Liver (tissue), 10 donors: ENCODE measurements at places on chromosomes 4 and X. TPM values are rescaled to one million over a fixed set of nuclear protein-coding genes. Genes with fewer than 3 reads are reported as not detected.

The JADE3 gene
- total RNA-seq, result 9.0 TPM

The PAGE1 gene
- total RNA-seq, result not detected

The PHOX2B gene
- not detected for total RNA-seq

The NPNT gene
- total RNA-seq, result 1.7 TPM

The EFHC2 gene
- total RNA-seq, result 0.08 TPM

The PRR32 gene
- not detected for total RNA-seq

The MAGEB10 gene
- total RNA-seq, result not detected

The STK32B gene
- 0.28 TPM for total RNA-seq

The RAB40AL gene
- total RNA-seq, result 0.75 TPM

The BRS3 gene
- not detected for total RNA-seq

The SMIM10 gene
- 0.33 TPM for total RNA-seq

The MGARP gene
- total RNA-seq, result 0.09 TPM

The LIMCH1 gene
- total RNA-seq, result 2.0 TPM

- H3K4me3 ChIP-seq, result no peak overlapping the region
- no peak overlapping the region for H3K27ac ChIP-seq
- no peaks in the 10 kb centered on the region for H3K36me3 ChIP-seq
- H3K27me3 ChIP-seq, result peaks cover 33% of the 10 kb centered on the region
- H3K4me1 ChIP-seq, result peaks cover 10% of the 10 kb centered on the region
Measured at GRCh38 chrX:25020905-25021449, 5.2 kb upstream of the ARX start.

GRCh38 chrX:82087699-82088098 is 885.8 kb downstream of the SH3BGRL start:
- DNase-seq, result no peak
- H3K27me3 ChIP-seq, result no peaks in the 10 kb centered on the region
- H3K4me3 ChIP-seq, result no peak overlapping the region
- H3K4me1 ChIP-seq, result peaks cover 1% of the 10 kb centered on the region
- H3K36me3 ChIP-seq, result no peaks in the 10 kb centered on the region

DNA sequence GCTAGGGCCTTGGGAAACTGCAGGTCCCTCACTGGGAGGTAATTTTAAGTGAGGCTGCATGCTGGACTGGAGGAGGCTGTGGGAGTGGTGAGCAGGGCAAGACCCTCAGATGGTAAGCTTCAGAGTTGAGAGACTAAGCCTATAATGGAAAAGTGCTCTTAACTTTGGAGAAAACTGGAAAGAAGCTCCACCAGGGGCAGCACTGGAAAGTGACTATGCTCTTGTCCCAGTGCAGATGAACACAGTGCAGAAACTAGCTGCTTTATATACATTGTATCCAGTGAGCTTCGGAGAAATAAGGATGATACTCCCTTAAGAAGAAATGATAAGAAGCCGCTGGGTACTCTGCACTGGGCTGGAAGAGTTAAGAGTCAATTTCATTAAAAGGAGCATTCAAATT is 3.2 kb upstream of the MAGEB2 start:
- H3K36me3 ChIP-seq, result no peaks in the 10 kb centered on the region
- no peaks in the 10 kb centered on the region for H3K27me3 ChIP-seq

DNA sequence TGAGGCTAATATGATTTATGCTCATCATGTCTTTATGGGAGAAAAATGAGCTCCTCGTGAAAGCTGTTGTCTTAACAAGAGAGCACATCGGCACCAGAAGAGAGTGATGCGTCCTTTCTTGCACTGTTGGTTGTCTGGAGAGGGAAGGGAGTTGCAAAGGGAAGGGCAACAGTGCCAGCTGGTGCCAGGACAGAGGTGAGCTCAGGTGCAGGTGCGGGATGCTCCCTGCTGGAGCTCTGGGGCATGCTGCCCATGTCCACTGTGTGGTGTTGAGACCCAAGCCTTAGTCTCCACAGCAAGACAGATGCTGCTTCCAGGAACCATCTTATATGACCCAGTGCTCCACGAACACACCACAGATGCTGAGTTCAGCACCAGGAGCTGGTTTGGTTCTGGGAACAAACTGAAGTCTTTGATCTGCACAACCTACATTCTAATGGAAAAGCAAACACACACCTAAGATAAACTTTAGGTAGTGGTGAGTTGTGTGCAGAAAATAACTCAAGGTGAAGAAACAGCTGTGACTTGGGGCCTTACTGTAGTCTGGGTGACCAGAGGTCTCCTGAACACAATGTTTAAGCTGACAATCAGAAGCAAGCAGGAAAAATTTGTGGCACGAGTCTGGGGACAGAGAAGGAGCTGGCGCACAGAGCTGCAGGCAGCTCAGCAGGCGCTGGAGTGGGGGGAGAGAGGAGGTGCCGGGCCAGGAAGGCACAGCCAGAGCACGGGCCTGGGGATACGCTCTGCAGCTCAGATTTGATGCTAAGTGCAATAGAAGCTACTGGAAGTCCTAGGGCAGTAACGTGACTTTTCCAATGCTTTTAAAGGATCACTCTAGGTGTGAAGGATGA is 73.2 kb downstream of the HAUS3 start:
- H3K4me3 ChIP-seq, result no peak overlapping the region
- no peak overlapping the region for H3K27ac ChIP-seq
- H3K4me1 ChIP-seq, result no peaks in the 10 kb centered on the region
- H3K27me3 ChIP-seq, result no peaks in the 10 kb centered on the region
- H3K36me3 ChIP-seq, result no peaks in the 10 kb centered on the region
- no peak for DNase-seq

DNA sequence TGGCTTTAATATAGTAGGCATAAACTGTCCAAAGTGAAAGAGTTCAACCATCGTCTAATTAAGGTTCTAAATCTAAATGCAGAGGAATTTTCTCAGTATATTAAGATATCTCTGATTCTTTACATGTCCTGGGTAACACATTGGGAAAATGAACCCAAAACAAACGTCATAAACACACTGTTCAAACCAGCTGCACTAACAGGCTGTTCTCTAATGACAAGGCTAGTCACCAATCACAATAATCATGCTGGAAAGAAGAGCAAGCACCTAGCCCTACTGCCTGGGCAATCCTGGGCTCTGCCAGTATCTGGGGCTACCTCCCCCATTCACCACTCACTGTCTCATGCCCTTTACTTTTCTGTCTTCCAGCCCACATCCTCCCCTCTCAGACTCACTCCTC is 107.9 kb downstream of the EFHC2 start:
- DNase-seq, result no peak
- H3K27ac ChIP-seq, result no peak overlapping the region
- H3K4me3 ChIP-seq, result no peak overlapping the region
- no peaks in the 10 kb centered on the region for H3K36me3 ChIP-seq

DNA sequence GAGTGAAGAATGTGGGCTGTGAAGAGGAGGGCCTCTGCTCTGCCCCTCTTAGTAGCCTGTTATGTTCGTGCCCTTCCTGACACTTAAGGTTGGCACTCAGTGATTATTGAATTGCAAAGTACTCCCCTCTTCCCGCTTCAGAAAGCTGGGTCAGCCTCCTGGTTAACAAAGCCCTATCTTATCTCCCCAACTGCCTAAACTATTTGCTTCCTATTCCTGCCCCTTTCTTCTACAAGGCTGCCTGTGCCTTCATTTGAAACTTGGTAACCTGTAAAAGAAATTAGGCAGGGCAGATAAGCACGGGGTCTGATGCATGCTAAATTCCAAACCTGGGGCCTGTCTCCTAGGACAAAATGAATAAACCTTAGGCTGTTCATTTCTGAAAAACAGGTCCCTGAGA is 23.1 kb upstream of the TMEM150C start:
- no peak for DNase-seq
- no peaks in the 10 kb centered on the region for H3K27me3 ChIP-seq
- no peak overlapping the region for H3K4me3 ChIP-seq
- no peak overlapping the region for H3K27ac ChIP-seq
- no peaks in the 10 kb centered on the region for H3K36me3 ChIP-seq
- H3K4me1 ChIP-seq, result peaks cover 5% of the 10 kb centered on the region

DNA sequence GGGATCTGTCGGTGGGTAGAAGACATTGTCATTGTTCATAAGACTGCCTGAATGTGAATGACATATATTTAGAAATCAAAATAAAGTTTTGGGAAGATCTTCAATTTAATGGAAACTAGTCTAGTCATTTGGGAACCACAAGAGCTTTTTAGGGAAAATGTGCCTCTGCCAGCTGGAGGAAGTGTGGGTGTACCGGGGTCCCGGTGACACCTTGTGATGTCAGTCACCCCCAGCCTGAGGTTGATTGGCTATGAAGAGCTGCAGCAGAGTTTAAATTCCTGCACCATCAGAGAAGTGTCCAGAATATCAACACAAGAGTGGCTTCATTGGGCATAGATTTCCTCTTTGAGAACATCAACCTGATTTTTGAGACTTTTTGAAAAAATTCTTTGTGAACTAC is at the start of gene DMP1:
TSS of gene DMP1 (plus strand) at position 301 of the 400 bp plus-strand sequence. CDS start 6,213 bp downstream, outside the sequence.
- no peaks in the 10 kb centered on the region for H3K36me3 ChIP-seq
- no peak for DNase-seq
- no peaks in the 10 kb centered on the region for H3K4me1 ChIP-seq

- no peak for DNase-seq
- H3K4me3 ChIP-seq, result no peak overlapping the region
- no peaks in the 10 kb centered on the region for H3K27me3 ChIP-seq
Measured at GRCh38 chr4:13641084-13641483, 13.6 kb upstream of the BOD1L1 start.

DNA sequence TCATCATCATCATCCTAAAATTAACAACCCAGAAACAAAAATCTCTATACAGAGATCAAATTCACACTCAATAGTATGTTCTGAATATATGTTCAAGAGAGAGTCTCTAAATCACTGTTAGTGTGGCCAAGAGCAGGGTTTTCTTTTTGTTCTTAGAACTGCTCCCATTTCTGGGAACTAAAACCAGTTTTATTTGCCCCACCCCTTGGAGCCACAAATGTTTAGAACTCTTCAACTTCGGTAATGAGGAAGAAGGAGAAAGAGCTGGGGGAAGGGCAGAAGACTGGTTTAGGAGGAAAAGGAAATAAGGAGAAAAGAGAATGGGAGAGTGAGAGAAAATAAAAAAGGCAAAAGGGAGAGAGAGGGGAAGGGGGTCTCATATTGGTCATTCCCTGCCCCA is 32.3 kb downstream of the CYBB start:
- H3K27me3 ChIP-seq, result no peaks in the 10 kb centered on the region
- no peak overlapping the region for H3K4me3 ChIP-seq
- peaks cover 3% of the 10 kb centered on the region for H3K4me1 ChIP-seq
- DNase-seq, result no peak
- H3K27ac ChIP-seq, result no peak overlapping the region
- no peaks in the 10 kb centered on the region for H3K36me3 ChIP-seq

DNA sequence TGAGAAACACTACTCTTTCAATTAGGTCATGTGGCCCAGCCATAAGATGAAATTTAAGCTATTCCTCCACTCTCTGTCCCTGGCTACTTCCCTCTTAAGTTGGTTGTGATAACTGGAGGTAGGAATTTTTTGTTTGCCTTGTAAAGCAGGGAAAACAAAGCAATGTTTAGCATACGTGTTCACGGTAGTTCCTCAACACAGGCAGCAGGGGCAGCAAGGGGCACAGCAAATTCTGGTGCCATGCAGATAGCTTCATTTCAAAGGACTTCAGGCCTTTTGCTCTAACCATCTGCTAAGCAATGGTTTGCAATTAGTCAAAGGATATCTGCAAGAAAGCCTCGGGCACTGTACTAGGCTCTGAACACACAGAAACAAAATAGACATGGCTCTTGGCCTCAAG is 330.2 kb downstream of the ZIC3 start:
- no peak overlapping the region for H3K4me3 ChIP-seq
- H3K27ac ChIP-seq, result no peak overlapping the region
- no peaks in the 10 kb centered on the region for H3K27me3 ChIP-seq
- no peak for DNase-seq
- no peaks in the 10 kb centered on the region for H3K4me1 ChIP-seq

GRCh38 chrX:57583477-57583876 is 8.3 kb upstream of the ZXDB start:
- no peak overlapping the region for H3K4me3 ChIP-seq
- no peak overlapping the region for H3K27ac ChIP-seq
- no peaks in the 10 kb centered on the region for H3K36me3 ChIP-seq
- DNase-seq, result no peak
- no peaks in the 10 kb centered on the region for H3K4me1 ChIP-seq
- no peaks in the 10 kb centered on the region for H3K27me3 ChIP-seq

DNA sequence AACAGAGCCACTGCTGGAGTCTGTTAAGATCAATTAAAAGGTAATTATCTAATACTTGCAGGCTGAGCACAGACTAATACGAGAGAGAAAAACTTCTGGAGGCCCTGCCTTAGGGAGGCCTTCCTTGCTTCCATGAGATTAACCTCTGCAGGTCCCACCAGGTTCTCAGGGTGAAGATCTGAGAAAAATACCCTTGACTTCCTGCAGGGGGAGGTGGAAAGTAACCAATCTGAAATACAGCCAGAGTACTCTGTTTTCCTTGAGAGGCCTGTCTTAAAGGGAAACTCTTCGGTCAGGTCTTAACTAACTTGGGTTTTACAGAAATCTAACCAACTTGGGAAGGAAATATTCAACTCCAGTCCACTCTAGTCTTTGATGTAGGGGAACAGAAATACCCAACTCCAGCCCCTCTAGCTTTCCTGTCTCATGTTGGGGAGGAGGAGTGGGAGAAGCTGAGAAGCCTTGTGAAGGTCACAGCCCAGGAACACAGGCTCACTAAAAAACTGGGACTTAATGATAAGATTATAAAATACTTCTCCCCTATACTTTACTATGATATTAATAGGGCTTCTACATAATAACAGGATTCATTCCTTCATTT is 77.1 kb downstream of the TBCK start:
- H3K27me3 ChIP-seq, result no peaks in the 10 kb centered on the region
- no peak overlapping the region for H3K27ac ChIP-seq
- no peaks in the 10 kb centered on the region for H3K4me1 ChIP-seq

GRCh38 chr4:70269674-70270073 is 27.3 kb downstream of the CSN3 start:
- H3K4me3 ChIP-seq, result no peak overlapping the region
- no peak for DNase-seq
- no peaks in the 10 kb centered on the region for H3K4me1 ChIP-seq

- H3K27me3 ChIP-seq, result no peaks in the 10 kb centered on the region
- H3K27ac ChIP-seq, result no peak overlapping the region
- H3K4me1 ChIP-seq, result peaks cover 3% of the 10 kb centered on the region
- no peak for DNase-seq
- H3K36me3 ChIP-seq, result peaks cover 1% of the 10 kb centered on the region
Measured at GRCh38 chr4:71266090-71266794, 72.6 kb upstream of the SLC4A4 start.

DNA sequence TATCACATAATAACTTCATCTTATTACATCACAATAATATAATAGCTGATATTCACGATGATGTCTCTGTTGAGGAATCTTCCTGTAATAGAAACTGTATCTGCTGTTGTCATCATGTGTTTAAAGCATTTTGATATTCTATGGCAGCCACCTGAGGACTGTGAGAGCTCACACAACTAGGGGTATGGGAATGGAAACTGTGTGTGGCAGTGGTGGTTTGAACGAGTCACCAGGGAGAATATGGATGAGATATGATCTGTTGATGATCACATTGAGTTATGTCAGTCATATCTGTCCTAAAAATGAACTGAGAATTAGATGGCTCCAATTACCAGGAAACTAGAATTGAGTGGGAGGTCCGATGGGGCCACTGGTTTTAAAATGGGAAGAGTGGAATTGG is 169.6 kb downstream of the MID1IP1 start:
- H3K4me3 ChIP-seq, result no peak overlapping the region
- no peaks in the 10 kb centered on the region for H3K4me1 ChIP-seq
- H3K27me3 ChIP-seq, result no peaks in the 10 kb centered on the region
- H3K36me3 ChIP-seq, result no peaks in the 10 kb centered on the region
- H3K27ac ChIP-seq, result no peak overlapping the region
